ENCODE measurements at places on chromosomes 4 and X.

DNA sequence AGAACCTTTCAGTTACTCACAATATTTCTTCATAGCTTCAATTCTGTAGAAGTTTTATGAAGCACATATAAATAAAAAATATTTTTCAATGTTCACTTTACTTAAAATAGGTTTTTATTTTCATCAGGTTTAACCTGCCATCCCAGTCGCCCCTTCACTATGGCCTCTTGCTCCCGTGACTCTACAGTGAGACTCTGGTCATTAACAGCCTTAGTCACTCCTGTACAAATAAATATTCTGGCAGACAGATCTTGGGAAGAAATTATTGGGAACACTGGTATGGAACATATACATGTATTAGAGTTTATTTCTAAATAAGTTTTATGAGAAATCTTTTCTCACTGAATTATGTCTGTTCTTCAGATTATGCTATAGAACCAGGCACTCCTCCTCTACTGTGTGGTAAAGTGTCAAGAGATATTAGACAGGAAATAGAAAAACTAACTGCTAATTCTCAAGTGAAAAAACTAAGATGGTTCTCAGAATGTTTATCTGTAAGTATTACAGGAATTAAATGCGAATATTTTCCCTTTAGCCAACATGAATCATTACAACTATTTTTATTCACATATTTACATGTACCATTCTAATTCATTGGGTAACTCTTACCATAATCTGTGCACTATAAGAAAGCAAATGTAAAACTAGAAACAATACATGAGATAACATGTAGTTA lies 45.6 kb downstream of the SPATA4 start:
- no peak for DNase-seq

- DNase-seq, result no peak
Observed at GRCh38 chr4:26862381-26862915, 1.8 kb downstream of the STIM2 start.

DNA sequence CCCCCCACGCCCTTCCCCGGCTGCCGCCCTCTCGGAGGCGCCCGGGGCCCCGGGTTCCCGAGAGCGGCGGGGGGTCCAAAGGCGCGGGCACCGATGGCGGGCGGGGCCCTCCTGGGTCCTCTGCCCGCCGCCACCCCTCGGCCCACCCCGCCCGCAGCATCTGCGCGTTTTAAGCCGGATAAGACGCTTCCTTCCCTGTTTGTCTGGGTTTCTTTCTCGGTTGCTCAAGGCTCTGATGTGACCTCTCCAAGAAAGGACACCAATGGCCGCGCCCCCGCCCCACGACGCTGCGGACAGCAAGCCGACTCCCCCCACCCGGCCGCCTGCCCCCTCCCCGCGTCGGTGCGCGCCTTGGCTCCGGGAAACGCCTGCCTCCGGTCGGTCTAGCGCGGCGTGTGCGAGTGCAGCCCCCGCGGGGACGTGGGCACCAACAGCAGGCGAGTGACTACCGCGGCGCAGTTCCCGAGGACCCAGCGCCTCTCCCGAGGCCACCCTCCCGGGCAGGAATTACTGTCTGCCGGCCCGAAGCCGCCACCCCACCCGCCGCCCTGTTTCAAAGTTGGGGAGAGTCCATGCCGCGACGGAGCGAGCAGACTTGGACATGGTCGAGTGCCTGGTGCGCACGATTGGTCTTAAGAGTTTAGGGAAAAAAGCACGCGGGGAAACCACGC lies 21.1 kb upstream of the HMX1 start:
- DNase-seq, result no peak

- no peak for DNase-seq
Observed at GRCh38 chrX:20595928-20596575, 329.3 kb upstream of the RPS6KA3 start.

GRCh38 chr4:151484396-151485102 lies 75.6 kb downstream of the FHIP1A start:
- DNase-seq, result no peak

GRCh38 chr4:158769175-158769921 lies 522 bp downstream of the FNIP2 start:
- no peak for DNase-seq

GRCh38 chr4:184812651-184813181 lies 13.1 kb downstream of the ACSL1 start:
- no peak for DNase-seq

- DNase-seq, result no peak
Observed at GRCh38 chr4:8607603-8608481, 15.3 kb downstream of the CPZ start.

DNA sequence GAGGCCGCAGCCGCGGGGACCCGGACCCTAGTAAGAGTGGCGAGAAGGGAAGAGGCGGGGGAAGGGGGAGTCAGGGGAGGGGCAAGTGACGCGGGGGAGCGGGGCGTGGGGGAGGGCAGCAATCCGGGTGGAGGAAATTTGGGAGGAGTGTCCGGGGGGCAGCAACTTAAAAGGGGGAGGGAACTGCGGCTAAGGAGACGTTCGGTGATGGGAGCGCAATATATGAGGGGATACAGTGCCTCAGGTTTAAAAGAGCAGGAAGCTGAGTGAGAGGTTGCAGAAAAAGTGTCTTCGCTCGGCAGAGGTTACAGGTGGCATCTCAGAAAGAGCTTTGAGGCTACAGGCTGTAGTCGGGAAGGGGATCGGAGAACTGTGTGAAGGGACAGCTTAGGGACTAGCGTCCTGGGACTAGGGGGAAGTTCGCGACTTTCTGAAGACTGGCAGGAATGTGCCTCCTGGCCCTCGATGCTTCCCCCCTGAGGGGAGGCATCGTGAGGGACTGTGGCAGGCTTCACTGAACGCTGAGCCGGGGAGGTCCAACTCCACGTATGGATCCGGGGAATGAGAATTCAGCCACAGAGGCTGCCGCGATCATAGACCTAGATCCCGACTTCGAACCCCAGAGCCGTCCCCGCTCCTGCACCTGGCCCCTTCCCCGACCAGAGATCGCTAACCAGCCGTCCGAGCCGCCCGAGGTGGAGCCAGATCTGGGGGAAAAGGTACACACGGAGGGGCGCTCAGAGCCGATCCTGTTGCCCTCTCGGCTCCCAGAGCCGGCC lies 519 bp downstream of the FOXO4 start:
- peak; percentile 35 for DNase-seq

- DNase-seq, result no peak
Observed at GRCh38 chr4:4202510-4202909, 24.2 kb downstream of the OTOP1 start.

GRCh38 chr4:32519060-32519459 lies 1798.9 kb downstream of the PCDH7 start:
- DNase-seq, result peak; percentile 48

GRCh38 chr4:6909970-6910339 lies 329 bp downstream of the TBC1D14 start:
- no peak for DNase-seq

DNA sequence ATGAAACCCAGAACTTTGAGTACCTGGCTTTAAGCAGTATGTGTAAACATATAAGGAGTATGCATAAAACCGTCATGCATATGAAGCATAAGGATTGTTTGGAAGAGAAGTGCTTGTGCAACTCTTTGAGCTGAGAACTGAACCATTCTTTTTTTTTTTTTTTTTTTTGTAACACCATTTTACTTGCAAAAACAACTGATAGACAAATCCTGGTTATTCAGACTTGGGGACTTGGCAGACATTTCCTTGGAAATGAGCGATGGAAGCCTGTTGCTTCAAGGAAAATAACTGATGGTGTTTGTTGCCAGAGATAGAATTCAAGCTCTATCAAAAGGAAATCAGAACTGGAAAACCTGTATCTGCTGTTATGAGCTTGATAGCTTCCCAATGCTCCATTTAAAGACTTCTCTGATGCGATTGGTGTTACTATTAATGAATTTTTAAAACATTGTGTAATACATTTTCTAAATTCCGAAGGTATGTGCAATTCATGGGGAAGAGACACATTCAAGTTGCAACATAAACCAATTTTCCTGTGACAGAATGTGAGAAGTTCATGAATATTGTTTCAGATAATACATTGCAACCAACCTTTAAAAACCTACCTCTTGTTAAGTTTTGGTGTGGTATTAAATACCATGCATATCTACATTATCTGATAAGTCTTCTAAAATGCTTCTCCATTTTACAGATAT lies 47.0 kb upstream of the FAT1 start:
- no peak for DNase-seq

GRCh38 chrX:84487365-84488353 lies 14.6 kb downstream of the HDX start:
- DNase-seq, result no peak

DNA sequence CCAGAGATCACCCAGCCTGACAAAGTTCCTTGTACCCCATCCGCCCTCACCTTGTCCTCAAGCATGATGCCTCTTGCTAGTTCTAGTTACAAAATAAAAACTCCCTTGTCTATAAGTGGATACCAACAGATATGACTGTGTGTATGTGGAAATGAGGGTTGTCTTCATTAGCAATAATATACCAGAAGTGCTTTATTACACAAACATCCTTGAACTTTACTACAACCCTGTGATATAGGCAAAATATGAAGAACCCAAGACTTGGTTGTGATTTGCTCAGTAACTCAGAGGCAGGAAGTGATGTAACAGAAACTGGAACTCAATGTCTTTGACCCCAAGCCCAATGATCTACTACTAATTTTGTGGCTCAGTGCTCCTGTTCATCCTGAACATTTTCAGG lies 97.6 kb downstream of the AKAP4 start:
- no peak for DNase-seq

- no peak for DNase-seq
Observed at GRCh38 chr4:185800266-185800945, 11.6 kb downstream of the SORBS2 start.

- DNase-seq, result no peak
Observed at GRCh38 chr4:76697129-76697803, 200.7 kb downstream of the SOWAHB start.

GRCh38 chr4:55500072-55500471 lies 46.6 kb downstream of the CLOCK start:
- DNase-seq, result no peak

DNA sequence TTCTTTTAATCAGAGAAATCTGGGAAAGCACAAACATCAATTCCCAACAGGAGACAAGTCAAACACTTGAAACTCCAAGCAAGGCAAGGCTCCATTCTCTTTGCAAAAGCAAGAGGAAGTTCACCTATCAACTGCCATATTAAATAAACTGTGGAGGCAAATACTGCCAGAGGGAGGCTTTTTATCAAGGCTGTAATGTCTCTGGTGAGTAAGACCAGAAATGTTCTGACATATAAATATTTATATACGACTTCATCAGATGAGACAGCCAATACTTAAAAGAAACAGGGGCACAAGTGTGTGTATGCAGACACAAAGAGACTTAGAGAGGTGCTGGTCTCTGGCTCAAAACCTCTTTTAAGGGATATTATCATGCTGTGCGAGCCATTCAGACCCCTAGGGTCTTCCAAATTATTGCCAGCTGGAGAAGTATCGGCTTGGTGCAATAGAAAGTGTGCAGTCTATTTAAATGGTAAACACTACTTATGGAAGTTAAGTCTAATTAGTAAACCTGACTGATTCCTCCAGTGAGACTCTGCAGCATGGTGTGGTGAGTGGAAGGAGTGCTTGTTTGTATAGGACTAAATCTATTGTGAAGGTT lies 24.4 kb downstream of the DCX start:
- no peak for DNase-seq

- DNase-seq, result no peak
Observed at GRCh38 chrX:44698357-44698756, 145.5 kb upstream of the DUSP21 start.

DNA sequence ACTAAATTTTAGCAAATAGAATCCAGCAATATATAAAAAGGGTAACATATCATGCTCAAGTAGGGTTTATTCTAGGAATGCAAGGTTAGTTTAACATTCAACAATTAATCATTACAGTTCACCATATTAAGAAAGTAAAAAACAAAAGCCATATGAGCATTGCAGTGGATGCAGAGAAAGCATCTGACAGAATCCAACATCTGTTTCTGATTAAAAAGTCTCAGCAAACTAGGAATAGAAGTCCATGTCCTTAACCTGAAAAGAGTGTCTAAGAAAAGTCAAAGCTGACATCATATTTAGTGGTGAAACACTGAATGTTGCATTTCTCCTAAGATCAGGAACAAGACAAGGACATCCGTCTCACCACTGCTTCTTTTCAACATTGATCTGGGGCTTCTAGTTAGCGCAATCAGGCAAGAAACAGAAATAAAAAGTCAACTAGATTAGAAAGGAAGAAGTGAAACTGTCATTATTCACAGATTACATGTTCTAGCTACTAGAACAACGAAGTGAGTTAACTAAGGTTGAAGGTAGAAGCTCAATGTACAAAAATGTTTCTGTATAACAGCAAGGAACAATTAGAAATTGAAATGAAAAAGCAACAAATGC lies 49.3 kb downstream of the MRPL1 start:
- DNase-seq, result no peak

DNA sequence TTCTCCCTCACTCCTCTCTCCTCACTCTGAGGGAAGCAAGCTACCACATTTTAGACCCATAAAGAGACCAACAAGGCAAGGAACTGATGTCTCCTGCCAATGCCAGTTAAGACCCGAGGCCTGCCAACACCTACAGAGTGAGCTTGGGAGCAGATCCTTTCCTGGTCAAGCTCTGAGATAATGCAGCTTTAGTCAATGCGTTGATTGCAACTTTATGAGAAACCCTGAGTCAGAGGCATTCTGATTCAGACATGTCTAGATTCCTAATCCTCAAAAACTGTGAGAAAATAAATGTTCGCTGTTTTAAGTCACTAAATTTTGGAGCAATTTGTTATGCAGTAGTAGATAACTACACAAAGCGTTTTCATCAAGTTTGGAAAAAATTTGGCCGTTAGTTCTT lies 115.5 kb downstream of the JADE1 start:
- no peak for DNase-seq

DNA sequence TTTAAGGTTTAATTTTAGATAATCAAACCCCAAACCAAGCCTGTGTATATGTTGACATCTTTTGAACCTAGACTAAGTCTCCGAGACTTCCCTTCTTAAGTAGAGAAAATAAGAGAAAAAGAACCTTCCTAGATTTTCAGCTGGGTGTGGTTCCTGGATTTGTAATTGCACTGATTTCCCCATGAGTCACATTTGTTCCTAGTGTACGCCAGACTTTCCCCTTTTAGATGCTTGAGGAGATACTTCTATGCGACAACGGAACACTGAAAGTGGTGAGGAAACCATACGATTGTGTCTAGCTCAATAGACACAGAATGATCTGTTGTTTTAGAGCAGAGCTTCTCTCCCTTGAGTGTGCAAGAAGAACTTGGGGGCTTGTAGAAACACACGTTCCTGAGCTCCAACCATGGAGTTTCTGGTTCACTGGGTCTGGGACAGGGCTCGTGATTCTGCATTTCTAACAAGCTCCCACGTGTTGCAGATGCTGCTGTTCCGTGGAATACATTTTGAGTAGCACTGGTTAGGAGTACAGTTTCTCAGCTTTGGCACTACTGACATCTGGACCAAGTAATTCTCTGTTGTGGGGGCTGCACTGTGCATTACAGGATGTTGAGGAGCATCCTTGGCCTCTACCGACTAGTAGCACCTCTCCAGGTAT lies 87.1 kb downstream of the AMELX start:
- DNase-seq, result no peak

Measured in skin of body (tissue), 3 donors.